ENCODE measurements at places on chromosomes 12 and 14. TPM values are rescaled to one million over a fixed set of nuclear protein-coding genes. Genes with fewer than 3 reads are reported as not detected.

GRCh38 chr12:70603044-70603443, 34.2 kb downstream of the PTPRB start:
- H3K27me3 ChIP-seq = no peaks in the 10 kb centered on the region
- peak; percentile 41 for DNase-seq
- peaks cover 36% of the 10 kb centered on the region for H3K4me1 ChIP-seq
- no peaks in the 10 kb centered on the region for H3K36me3 ChIP-seq

The TEP1 gene
- 18.0 TPM for total RNA-seq

The TMEM52B gene
- total RNA-seq = not detected

DNA sequence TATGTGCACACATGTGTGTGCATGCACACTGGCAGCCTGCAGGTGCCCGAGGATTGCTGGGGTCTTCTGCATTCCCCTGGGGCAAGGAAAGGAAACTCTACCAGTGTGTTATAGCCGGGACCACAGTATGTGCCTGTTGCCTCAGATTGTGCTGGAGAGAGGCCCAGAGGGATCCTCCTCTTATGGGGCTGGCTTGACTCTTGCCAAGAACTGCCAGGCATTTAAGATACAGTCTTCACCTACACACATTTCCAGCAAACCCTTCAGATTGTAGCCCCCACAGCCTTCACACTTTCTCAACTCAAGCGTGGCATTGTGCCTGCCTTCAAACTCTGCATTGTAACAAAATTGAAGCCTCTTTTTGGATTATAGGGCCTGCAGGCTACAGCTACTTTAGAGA, 176.7 kb upstream of the DYRK2 start:
- no peak overlapping the region for H3K27ac ChIP-seq
- H3K4me3 ChIP-seq = no peak overlapping the region
- peaks cover 17% of the 10 kb centered on the region for H3K4me1 ChIP-seq
- H3K36me3 ChIP-seq = no peaks in the 10 kb centered on the region

DNA sequence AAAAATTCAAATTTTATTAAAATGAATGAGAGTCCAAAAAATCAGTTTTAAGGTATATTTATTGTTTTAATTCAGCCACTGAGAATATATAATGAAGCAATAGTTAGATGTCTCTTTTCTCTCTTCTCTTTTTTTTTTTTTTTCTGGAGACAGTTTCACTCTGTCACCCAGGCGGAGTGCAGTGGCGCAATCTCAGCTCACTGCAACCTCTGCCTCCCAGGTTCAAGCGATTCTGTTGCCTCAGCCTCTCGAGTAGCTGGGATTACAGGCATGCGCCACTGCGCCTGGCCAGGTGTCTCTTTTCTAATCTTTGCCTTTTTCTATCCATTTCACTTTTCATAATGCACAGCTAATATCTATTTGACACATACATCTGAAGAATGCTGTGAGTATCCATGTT, 307.1 kb upstream of the RGS6 start:
- no peak overlapping the region for H3K27ac ChIP-seq
- no peak overlapping the region for H3K4me3 ChIP-seq
- DNase-seq = no peak
- H3K4me1 ChIP-seq = peaks cover 37% of the 10 kb centered on the region
- H3K27me3 ChIP-seq = no peaks in the 10 kb centered on the region

The AQP5 gene
- total RNA-seq = not detected

GRCh38 chr14:27367345-27367744, 769.5 kb upstream of the NOVA1 start:
- no peaks in the 10 kb centered on the region for H3K36me3 ChIP-seq
- no peak overlapping the region for H3K4me3 ChIP-seq

The MAP3K9 gene
- total RNA-seq = not detected

GRCh38 chr12:66637699-66638301, 41.1 kb downstream of the GRIP1 start:
- no peak overlapping the region for H3K27ac ChIP-seq
- H3K36me3 ChIP-seq = no peaks in the 10 kb centered on the region
- peaks cover 31% of the 10 kb centered on the region for H3K27me3 ChIP-seq

GRCh38 chr12:125892276-125892675, 827.0 kb downstream of the AACS start:
- no peaks in the 10 kb centered on the region for H3K27me3 ChIP-seq
- H3K4me3 ChIP-seq = no peak overlapping the region
- no peak overlapping the region for H3K27ac ChIP-seq

GRCh38 chr14:50092006-50092555, 24.3 kb downstream of the VCPKMT start:
- no peak overlapping the region for H3K27ac ChIP-seq
- H3K36me3 ChIP-seq = no peaks in the 10 kb centered on the region
- no peaks in the 10 kb centered on the region for H3K27me3 ChIP-seq
- DNase-seq = no peak
